Skin of body (tissue), 3 donors: ENCODE measurements at places on chromosomes 13 and 19. TPM values are rescaled to one million over a fixed set of nuclear protein-coding genes. Genes with fewer than 3 reads are reported as not detected.

IZUMO1 gene
- 0.10 TPM for total RNA-seq

NXNL1 gene
- not detected for total RNA-seq

DCLK1 gene
- total RNA-seq = 82.5 TPM

PDE4C gene
- 0.49 TPM for total RNA-seq

NLRP4 gene
- not detected for total RNA-seq
